Peyer's patch (tissue), 4 donors: ENCODE measurements at places on chromosomes 3 and 15. TPM values are rescaled to one million over a fixed set of nuclear protein-coding genes. Genes with fewer than 3 reads are reported as not detected.

DNA sequence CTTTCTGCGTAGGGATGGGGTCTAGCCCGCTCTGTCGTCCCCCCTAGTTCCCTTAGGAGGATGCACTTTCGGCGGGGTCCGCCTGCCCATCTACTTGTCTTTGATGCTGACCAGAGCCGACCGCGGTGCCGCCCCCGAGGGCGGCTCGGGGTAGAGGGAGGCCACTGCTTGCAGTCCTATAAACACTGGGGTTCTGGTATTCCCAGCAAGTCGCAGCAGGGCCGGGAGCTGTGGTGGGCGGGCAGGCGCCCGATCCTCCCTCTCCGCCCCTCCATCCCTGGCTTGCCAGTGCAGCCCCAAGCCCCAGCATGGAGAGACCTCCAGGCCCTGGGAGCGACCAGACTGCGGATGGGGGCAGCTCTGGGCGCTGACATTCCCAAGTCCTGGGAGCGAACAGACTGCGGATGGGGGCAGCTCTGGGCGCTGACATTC, 830 bp downstream of the SEMA4B start:
- DNase-seq, result no peak

DNA sequence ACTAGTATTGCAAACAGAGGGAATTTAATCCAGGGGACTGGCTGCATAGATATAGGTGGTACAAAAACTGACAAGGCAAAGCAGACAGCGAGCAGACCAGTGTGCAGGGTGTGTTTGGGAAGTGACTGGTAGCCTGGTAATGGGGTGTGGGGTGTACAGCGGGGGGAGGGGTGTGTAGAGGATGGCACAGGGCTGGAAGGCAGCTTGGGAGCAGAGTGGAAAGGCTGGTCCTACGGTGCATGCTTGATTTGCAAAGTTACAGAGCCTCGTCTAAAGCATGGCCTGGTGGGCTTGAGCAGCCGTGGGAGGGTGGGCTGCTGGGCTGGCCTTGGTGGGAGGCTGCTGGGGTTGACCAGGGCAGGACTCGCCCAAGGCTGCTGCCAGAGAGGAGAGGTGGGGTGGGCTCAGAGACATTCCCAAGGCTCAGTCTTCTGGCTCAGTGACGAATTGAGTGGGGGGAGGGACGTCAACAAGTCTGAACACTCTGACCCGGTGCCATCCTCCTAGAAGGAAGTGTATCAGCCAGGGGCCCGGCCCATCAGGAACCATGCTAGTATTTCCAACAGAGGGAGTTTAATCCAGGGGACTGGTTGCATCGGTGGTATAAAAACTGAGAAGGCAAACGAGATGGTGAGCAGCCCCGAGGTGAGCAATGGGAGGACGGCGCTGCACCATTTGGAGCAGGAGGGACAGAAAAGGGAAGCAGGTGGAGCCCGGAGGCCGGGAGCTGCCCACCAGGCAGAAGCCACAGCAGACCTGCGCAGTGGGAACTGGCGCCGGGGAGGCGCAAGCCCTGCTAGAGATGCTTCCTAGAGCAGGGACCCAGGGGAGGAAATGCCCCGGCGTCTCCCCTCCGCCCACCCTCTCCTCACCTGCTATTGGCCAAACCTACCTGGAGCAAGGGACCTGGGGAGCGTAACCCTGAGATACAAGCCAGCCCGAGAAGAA, 29.2 kb downstream of the CPN2 start:
- DNase-seq, result no peak

GMNC gene
- not detected for total RNA-seq

ESYT3 gene
- 2.3 TPM for total RNA-seq

ADAMTS7 gene
- total RNA-seq, result 1.2 TPM

KIF7 gene
- 13.2 TPM for total RNA-seq
